Activated T-cell treated with anti-CD3 and anti-CD28 coated beads, Interleukin-2, amount 50 U/mL, for 1 hour (primary cell): ENCODE measurements at places on chromosomes 11 and 22.

GRCh38 chr11:19853920-19854319 lies 141.3 kb downstream of the NAV2 start:
- DNase-seq = no peak

- no peak for DNase-seq
Measured at GRCh38 chr11:27451244-27451965, 21.2 kb downstream of the LGR4 start.

DNA sequence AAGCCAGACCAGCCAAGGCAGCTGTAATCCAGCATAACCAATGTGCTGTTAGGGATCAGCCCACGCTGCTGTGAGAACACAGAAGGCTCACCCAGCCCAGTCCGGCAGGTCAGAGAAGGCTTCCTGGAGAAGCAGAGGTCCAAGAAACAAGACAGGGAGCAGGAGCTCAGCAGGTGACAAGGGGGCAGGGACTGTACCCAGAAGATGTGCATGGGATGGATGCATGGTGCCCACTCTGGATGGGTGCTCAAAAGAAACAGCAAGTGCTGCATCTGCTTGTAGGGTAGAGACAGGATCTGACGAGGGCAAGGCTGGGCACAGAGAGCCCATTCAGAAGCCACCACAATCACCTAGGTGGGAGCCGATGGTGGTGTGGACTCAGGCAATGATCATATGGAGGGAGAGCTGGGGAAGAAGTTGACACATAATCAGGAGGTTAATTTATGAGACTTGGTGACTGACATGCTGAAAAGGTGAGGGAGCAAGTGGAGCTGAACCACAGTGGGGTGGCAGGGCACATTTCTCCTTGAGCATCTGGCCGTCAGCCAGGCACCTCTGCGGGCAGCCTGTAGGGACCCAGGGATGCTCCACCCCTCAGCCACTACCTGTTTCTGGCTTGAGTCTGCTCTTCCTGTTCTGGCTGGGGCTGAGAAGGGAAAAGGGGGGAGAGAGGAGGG lies 102.3 kb upstream of the DRD2 start:
- no peak for DNase-seq

DNA sequence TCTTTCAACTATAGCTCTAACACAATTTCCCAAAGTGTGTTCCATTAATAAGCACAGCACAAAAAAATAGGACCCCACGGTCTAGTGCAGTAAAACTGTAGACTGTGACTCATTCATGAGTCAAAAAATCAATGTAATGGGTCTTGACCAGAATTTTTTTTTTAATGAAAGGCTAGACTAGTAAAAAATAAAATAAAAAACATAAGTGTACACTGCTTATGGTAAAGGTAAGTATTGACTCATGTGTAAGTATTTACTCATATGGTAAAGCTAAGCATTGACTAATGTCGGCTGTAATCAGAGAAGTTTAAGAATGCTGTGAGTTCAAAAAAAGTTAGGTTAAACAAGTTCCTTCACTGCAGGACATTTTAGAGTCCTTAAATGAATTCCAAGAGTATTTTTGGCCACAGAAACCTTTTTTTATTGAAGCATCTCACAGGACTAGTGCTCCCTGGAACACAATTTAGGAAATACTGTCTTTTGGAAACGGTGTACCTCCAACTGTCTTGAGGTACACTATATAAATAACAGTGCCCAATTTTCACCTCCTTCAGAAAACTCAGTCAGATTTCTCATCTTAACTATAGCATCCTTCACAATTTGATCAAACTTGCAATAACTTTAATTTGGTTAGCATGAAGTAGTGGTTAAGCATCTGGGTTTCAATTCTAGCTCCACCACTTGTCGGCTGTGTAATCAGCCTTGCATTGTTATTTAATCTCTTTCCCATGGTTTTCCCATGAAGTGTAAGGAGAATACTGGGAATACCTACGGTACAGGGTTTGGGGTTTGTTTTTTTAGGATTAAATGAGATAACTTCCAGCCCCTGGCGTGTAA lies 2.1 kb downstream of the CCDC73 start:
- DNase-seq = no peak

DNA sequence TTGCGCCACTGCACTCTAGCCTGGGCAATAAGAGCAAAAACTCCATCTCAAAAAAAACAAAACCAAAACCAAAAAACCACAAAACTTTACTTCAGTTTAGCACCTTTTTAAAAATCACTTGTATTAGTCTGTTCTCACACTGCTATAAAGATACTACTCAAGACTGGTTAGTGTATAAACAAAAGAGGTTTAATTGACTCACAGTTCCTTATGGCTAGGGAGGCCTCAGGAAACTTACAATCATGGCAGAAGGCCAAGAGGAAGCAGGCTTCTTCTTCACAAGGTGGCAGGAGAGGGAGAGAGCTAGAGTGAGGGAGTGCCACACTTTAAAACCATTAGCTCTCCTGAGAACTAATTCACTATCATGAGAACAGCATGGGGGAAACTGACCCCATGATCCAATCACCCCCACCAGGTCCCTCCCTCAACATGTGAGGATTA lies 261.3 kb downstream of the TMEM135 start:
- no peak for DNase-seq

- no peak for DNase-seq
Measured at GRCh38 chr11:18019650-18020049, 6.8 kb upstream of the SERGEF start.

DNA sequence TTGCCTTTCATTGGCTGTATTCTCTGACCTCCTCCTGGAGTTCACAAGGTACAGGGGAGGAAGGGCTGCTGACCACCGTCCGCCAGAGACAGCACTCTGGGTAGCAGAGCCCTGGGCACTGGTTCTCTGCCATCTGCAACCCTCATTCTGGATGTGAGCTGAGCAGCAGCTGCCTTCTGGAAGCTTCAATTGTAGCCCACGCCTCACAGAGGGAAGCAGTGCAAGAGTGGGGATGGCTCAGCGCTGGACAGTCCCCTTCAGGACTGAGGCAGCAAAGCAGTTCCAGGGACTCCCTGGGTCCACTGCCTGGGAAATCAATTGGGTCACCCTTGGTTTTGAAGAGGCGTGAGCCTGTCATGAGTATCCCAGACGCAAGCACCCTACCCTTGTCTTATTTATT lies 346.2 kb downstream of the CADM1 start:
- no peak for DNase-seq

- no peak for DNase-seq
Measured at GRCh38 chr11:76010051-76010450, 195.0 kb downstream of the UVRAG start.

- no peak for DNase-seq
Measured at GRCh38 chr11:115618428-115618827, 114.2 kb upstream of the CADM1 start.

DNA sequence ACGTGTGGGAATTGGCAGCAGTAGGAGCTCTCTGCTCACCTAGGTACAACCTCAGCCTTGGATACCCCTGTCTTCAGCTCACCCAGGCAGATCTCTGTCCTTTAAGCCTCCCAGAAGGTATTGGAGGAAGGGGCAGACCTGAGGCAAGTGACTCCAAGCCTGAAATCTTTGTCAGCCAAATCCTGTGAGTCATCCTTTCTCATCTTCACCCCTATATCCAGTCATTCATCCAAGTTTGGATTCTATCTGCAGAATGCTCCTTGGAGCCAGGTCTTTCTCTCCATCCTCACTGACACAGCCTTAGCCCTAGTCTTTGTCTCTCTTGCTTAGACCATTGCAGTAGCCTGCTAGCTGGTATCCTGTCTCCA lies 10.4 kb upstream of the THY1 start:
- no peak for DNase-seq

DNA sequence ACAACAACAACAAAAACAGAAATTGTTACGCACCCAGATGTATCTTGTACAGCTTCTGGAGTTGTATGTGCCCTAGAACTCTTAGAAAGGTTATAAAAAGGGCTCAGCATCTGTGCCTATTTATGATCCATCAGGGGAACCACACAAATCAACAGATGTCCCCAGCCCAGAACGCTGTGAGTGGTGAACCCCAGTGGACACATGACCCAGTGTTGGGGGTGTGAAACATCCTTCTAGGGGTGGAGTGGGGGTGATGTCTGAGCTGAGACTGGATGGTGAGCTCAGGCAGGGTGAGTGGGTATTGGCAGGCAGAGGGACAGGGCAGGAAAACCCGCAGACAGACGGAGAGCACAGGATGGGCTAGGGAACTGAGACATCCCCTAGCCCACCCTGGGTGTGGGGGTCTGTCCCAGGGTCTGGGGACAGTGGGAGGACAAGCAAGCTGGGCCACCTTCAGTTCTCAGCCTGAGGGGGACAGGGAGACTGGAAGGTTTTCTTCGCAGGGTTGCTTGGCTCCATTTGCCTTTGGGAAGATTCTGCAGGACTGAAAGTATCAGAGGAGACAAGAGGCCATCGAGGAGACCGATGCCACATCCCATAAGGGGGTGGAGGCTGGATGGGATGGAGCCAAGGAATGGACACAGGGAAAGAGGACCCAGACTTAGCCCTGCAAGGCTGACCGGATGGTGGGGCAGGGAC lies 5.8 kb upstream of the EMID1 start:
- no peak for DNase-seq

- DNase-seq = no peak
Measured at GRCh38 chr11:106152013-106152412, 74.6 kb downstream of the AASDHPPT start.

DNA sequence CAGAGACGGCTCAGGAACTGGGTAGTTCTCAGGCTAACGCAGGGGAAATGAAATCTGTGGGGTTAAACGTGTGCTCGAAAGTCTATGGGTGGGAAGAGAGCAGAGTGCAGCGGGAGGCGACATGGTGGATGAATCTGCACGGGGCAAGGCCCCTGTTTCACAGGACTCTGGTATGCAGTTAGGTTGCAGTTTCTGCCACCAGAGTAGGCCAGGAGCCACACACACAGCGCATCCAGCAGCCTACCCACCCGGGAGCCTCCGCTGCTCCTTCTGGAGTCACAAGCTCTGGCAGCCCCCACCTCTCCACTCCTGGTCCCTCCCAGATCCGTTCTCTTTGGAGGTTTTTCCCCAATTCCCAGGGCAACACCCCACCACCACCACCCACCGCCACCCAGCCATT lies 27.0 kb downstream of the SPATA19 start:
- no peak for DNase-seq

DNA sequence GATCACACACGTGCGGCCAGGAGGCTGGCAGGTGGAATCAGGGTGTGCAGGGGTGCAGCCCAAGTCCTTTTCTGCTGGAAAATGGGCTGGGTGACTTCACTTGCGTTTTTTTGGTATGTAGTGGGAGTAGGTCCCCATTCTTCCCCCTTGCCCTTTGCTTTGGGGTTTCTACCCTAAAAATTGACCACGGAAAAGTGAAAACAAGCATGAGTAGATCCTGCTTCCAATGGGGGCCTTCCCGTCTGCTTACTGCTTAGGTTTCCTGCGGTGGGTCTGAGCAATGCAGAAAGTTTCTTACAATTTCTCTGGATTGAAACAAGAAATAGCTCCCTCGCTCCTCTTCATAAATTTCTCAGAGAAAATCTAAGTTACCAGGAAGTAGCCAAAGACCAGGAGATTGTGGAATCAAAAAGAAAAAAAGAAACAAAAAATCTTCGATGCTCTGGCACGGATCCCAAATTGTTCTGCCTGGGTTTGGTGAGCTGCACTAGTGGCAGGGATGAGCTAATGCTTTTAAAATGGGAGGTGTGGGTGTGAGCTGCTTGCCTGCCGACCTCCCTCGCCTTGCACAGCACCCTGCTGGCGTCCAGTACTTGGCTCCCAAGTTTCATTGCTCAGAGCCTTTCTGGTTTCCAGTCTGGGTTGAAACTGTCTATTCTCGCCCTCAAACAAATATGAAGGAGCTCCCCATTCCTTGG lies 2.4 kb downstream of the TIMP3 start:
- DNase-seq = no peak

- DNase-seq = no peak
Measured at GRCh38 chr11:83663988-83664387, 377.8 kb upstream of the CCDC90B start.
